ENCODE measurements at places on chromosomes 12 and 14. TPM values are rescaled to one million over a fixed set of nuclear protein-coding genes. Genes with fewer than 3 reads are reported as not detected.

DNA sequence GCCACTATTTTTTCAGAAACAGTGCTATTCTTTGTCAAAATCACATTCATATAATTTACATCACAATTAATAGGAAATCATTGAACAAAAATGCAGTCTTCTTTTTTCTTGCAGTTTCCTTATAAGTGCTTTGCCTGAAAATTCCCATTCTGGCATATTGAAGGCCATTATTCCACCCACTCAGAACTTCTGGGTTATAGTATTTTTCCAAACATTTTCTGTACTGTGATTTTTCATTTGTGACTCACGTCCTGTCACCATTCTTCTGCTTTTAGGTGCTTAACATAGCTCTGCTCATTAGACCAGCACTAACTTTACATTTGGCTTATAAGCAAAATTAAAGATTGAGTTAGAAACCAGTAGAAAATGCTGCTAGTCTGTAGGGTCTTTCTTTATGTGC, 241.0 kb upstream of the NPAS3 start:
- no peak overlapping the region for H3K27ac ChIP-seq
- DNase-seq, result no peak
- peaks cover 7% of the 10 kb centered on the region for H3K4me1 ChIP-seq
- H3K4me3 ChIP-seq, result no peak overlapping the region
- no peaks in the 10 kb centered on the region for H3K36me3 ChIP-seq

DNA sequence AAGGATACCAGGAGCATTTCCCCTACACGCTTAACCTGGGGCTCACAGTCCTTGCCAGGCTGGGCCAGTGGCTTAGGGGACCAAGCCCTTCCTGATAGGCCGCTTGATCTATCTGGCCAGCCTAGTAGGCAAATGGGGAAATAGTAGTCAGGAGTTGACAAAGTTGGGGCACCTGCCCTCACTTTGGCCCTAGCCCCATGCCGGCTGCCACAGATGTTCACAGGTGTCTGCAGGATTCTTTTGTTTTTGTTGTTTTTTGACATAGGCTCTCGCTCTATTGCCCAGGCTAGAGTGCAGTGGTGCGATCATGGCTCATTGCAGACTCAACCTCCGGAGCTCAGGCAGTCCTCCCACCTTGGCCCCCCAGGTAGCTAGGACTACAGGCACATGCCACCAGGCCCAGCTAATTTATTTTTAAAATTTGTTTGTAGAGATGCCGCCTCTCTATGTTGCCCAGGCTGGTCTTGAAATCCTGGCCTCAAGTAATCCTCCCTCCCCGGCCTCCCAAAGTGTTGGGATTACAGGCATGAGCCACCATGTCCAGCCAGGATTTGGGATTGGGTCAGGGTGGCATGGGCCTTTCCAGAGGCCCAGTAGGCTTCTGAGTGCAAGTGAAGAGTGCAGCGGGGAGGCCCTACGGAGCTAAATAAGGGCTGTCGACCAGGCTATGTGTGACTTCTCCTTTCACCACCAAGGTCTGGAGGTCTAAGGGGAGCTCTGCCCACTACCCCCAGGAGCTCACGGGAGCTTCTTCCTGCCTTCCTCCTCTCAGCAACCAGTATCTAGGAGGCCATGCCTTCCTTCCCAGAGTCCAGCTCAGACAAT, 15.5 kb upstream of the HDAC7 start:
- no peaks in the 10 kb centered on the region for H3K27me3 ChIP-seq
- peaks cover 21% of the 10 kb centered on the region for H3K4me1 ChIP-seq
- no peak overlapping the region for H3K4me3 ChIP-seq

DNA sequence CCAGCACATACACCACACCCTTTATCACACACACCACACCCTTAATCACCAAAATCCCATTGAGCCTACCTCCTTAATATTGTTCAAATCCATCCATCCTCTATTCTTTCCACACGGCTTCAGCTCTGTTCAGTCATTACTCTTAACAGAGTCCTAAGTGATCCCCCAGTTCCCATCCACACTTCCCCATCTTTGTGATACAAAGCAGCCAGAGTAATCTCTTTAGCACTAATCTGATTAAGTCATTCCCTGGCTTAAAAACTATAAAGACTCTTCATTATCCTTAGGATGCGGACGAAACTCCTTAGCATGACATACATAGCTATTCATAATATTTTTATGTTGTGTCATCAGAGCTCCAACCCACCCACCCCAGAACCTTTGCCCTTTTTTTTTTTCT, 14.7 kb upstream of the MFAP5 start:
- H3K27me3 ChIP-seq, result no peaks in the 10 kb centered on the region
- peaks cover 7% of the 10 kb centered on the region for H3K4me1 ChIP-seq
- H3K36me3 ChIP-seq, result peaks cover 10% of the 10 kb centered on the region

DNA sequence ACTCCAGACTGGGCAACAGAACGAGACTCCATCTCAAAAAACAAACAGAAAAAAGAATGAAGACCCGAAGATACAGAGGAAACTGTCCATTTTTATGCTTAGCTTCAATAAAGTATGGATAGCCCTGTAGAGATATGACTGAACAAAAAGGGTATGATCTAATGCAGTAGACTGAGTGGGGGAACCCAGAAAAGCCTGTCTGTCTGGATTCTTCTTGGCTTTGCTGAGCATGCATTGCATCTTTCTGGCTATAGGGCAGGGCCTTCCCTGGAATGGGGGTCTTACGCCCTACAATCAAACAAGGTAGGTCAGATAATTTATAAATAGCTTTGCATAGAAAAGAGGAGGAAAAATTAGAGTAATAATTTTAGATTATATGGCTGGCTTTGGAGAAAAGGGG, 10.1 kb downstream of the MIA2 start:
- H3K4me3 ChIP-seq, result peak overlapping the region; percentile 42
- H3K4me1 ChIP-seq, result no peaks in the 10 kb centered on the region
- H3K27ac ChIP-seq, result peak overlapping the region; percentile 84
- H3K27me3 ChIP-seq, result no peaks in the 10 kb centered on the region

DNA sequence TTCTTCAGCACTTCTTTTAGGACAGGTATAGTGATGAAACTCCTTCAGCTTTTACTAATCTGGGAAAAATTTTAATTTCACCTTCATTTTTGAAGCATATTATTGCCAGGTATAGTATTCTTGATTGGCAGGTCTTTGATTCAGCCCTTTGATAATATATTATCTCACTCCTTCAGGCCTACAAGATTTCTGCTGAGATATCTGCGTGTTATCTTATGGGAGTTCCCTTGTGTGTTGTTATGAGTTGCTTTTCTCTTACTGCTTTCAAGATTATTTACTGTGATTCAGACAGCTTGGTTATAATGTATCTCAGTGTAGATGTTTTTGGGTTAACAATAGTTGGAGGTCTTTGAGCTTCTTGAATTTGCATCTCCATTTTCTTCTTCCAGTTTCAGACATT, 87.4 kb downstream of the ATF7IP start:
- no peak overlapping the region for H3K4me3 ChIP-seq
- H3K27ac ChIP-seq, result no peak overlapping the region
- no peaks in the 10 kb centered on the region for H3K4me1 ChIP-seq
- H3K27me3 ChIP-seq, result no peaks in the 10 kb centered on the region

- H3K27ac ChIP-seq, result no peak overlapping the region
- H3K27me3 ChIP-seq, result no peaks in the 10 kb centered on the region
- no peak for DNase-seq
- peaks cover 20% of the 10 kb centered on the region for H3K36me3 ChIP-seq
Measured at GRCh38 chr14:77892381-77892871, 92.5 kb downstream of the ADCK1 start.

- H3K27me3 ChIP-seq, result no peaks in the 10 kb centered on the region
- H3K27ac ChIP-seq, result no peak overlapping the region
- no peak for DNase-seq
- peaks cover 8% of the 10 kb centered on the region for H3K36me3 ChIP-seq
- H3K4me3 ChIP-seq, result no peak overlapping the region
Measured at GRCh38 chr12:112217647-112218046, 92.3 kb downstream of the TRAFD1 start.

DNA sequence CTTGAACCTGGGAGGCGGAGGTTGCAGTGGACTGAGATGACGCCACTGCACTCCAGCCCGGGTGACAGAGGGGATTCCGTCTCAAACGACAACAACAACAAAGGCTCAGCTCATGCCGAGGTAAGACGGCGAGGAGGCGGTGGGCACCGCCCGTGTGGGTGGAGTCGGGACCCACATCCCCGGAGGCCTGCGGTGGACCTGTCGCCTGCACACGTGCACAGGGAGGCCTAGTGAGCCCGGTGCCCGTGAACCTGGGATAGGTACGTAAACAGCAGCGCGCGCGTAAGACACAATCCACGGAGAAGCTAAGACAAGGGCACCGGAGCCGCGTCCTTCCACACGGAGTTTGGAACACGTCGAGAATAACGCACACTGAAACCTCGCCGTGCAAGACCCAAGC, 78.7 kb downstream of the GALNT9 start:
- H3K36me3 ChIP-seq, result no peaks in the 10 kb centered on the region
- no peak overlapping the region for H3K4me3 ChIP-seq
- no peak for DNase-seq
- H3K27me3 ChIP-seq, result peaks cover 61% of the 10 kb centered on the region

GRCh38 chr12:1022032-1022970, 31.3 kb downstream of the ERC1 start:
- no peaks in the 10 kb centered on the region for H3K27me3 ChIP-seq
- DNase-seq, result no peak
- no peak overlapping the region for H3K27ac ChIP-seq

GRCh38 chr12:128712622-128713021, 111.1 kb downstream of the SLC15A4 start:
- no peaks in the 10 kb centered on the region for H3K36me3 ChIP-seq
- no peak overlapping the region for H3K27ac ChIP-seq
- H3K27me3 ChIP-seq, result peaks cover 3% of the 10 kb centered on the region
- no peak overlapping the region for H3K4me3 ChIP-seq

GRCh38 chr12:29253906-29254625, 105.0 kb downstream of the FAR2 start:
- no peak overlapping the region for H3K27ac ChIP-seq
- H3K4me3 ChIP-seq, result no peak overlapping the region
- no peaks in the 10 kb centered on the region for H3K27me3 ChIP-seq
- H3K36me3 ChIP-seq, result peaks cover 14% of the 10 kb centered on the region
- H3K4me1 ChIP-seq, result no peaks in the 10 kb centered on the region
- DNase-seq, result no peak

DNA sequence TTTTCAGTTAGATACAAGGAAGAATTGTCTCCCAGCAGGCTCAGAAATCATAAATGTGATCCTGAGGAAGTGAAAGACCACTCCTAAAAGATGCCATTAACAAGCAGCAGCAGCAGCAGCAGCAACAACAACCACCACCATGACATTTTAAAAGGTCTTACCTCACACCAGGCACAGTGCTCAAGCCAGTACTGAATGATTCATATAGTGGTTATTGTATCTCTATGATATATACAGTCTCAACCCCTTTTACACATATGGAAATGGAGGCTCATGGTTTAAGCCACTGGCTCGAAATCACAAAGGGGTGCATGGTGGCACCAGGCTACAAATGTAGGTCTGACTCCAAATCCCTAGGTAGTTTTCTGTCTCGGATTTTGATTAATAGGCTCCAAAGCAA, 126.9 kb downstream of the KTN1 start:
- no peak overlapping the region for H3K27ac ChIP-seq
- no peaks in the 10 kb centered on the region for H3K36me3 ChIP-seq
- H3K4me3 ChIP-seq, result no peak overlapping the region
- peaks cover 10% of the 10 kb centered on the region for H3K4me1 ChIP-seq
- no peaks in the 10 kb centered on the region for H3K27me3 ChIP-seq

- H3K4me1 ChIP-seq, result peaks cover 30% of the 10 kb centered on the region
- no peak for DNase-seq
- peaks cover 16% of the 10 kb centered on the region for H3K27me3 ChIP-seq
- H3K36me3 ChIP-seq, result peaks cover 3% of the 10 kb centered on the region
- H3K4me3 ChIP-seq, result no peak overlapping the region
- no peak overlapping the region for H3K27ac ChIP-seq
Measured at GRCh38 chr14:59428581-59429012, 36.6 kb downstream of the GPR135 start.

GRCh38 chr12:73225941-73226340, 953.8 kb downstream of the TRHDE start:
- no peaks in the 10 kb centered on the region for H3K4me1 ChIP-seq
- no peak overlapping the region for H3K4me3 ChIP-seq
- DNase-seq, result no peak
- H3K27me3 ChIP-seq, result no peaks in the 10 kb centered on the region
- H3K27ac ChIP-seq, result no peak overlapping the region

The PXMP2 gene
- 38.5 TPM for total RNA-seq

The LRRC10 gene
- total RNA-seq, result not detected

The B4GALNT1 gene
- total RNA-seq, result 5.9 TPM

The RPGRIP1 gene
- total RNA-seq, result 0.19 TPM

The FAM181A gene
- total RNA-seq, result not detected

The HOXC10 gene
- total RNA-seq, result not detected

The GALC gene
- total RNA-seq, result 18.5 TPM
